Activated naive CD8-positive, alpha-beta T cell treated with anti-CD3 and anti-CD28 coated beads, Interleukin-2, amount 50 U/mL, for 16 hours (primary cell): ENCODE measurements at places on chromosomes 4 and X.

GRCh38 chr4:20323991-20324390 is 72.3 kb downstream of the SLIT2 start:
- no peak for DNase-seq

DNA sequence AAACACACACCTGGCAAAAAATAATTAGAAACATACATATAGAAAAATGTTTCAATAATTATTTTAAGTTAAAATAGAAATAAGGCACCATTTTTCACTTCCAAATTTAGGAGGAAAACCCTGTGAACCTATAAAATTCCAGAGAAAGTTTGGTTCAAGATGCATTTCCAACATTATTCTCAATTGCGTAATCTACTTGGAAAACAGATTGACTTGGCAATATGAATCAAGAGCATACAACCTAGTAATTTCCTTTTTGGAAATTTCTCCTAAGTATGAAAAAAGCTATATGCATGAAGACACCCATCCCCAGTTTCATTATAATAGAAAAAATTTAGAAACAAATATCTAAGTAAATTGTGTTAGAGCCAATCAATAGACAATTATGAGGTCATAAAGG is 242.9 kb downstream of the IQCM start:
- DNase-seq = no peak

GRCh38 chr4:101265816-101266172 is 81.5 kb downstream of the PPP3CA start:
- DNase-seq = no peak

- no peak for DNase-seq
Measured at GRCh38 chrX:110420771-110421499, 62.3 kb downstream of the RTL9 start.

GRCh38 chr4:87390551-87390890 is 467 bp downstream of the HSD17B11 start:
- no peak for DNase-seq

DNA sequence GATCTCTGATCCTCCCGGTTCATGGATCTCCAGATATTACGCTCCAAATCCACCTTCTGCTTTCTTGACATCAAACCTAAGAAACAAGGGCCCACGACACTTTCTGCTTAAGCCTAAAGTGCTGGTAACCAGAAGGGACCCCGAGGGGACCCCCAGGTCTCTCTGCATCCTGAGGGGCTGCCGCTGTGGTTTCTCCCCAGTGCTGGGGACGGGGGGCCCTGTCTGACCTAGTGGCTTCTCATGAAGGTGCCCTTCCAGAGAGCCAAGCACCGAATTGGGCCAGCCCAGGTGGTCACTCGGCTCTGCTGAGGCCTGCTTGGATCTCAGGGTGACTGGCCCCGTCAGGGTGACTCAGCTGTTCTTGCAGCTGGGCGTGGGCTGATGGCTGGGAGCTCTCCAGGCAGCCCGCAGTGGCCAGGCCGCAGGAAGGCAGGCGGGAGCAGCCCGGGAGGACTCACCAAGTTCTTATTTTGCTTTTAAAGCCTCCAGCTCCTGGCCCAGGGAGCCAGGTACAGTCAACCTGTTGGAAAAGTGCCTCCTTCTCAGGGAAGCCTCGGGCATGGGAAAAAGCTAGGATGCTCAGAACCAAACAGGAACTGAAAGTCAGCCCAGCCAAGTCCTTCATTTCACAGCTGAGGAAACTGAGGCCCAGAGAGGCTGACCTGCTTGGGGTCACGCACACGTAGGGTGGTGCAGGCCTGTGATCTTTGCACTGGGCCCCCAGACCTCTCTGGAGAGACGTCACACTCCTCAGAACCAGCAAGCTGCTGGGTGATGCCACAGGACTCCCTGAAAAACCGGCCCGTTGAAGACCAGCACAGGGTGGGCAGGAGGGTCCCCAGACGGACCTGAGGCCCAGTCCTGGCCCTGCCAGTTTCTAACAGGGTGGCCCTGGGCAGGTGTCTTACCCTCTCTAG is 16.7 kb downstream of the BLOC1S4 start:
- DNase-seq = no peak

- DNase-seq = no peak
Measured at GRCh38 chrX:12011075-12011474, 127.2 kb upstream of the FRMPD4 start.

GRCh38 chr4:122285285-122285684 is 93.5 kb upstream of the ADAD1 start:
- no peak for DNase-seq

DNA sequence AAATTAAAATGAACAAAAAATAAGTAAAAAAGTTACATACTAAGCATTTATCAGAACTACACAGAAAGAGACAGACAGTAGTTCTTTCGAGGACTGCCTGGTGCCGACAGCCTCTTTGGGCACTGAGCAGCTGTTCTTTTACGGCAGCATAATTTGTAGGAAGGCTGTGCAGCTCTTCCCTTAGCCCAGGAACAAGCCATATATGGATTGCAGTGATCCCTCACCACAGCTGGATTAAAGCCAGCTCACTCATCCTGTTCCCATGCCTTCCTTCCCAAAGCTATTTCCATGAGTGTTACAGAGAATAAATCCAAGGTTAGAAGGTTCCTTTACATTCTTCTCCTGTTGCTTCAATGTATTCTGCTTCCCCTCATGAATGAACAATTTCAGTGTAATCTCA is 71.7 kb downstream of the DDX60L start:
- no peak for DNase-seq

- DNase-seq = no peak
Measured at GRCh38 chr4:119834906-119835612, 206.5 kb upstream of the PDE5A start.

- no peak for DNase-seq
Measured at GRCh38 chr4:42607011-42607726, 49.7 kb downstream of the ATP8A1 start.

DNA sequence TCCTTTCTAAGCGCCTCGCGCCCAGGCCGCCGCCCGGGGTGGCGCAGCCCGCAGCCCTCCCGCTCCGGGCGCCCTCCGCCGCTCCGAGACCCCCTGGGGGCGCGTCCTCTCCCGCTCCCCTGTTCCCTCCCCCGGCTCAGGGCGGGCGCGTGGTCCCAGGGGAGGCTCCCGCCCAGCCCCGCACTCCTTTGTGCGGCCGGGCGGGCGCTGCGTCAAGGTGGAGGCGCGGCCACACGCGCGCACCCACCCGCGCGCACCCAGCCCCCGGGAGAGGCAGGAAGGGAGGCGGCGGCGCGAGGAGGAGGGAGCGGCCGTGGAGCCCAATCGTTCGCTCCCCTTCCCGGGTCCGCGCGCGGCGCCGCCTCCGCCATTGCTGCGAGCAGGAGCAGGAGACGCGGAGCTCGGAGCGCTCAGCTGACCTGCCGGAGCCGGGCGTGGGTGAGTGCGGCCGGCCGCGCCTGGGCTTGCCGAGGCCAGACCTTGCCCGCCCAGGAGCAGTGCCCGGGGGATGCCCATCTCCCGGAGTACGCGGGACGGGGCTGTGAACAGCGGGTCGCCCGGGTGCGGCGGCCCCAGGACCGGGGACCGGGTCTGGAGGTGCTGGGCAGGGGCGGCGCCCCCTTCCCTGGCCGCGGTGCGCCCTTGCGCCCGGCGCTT is at the start of gene NSG1:
Gene NSG1, plus strand, starts transcription at position 367 of the 657 bp plus-strand sequence. CDS start 528 bp downstream, outside the sequence.
- DNase-seq = no peak

DNA sequence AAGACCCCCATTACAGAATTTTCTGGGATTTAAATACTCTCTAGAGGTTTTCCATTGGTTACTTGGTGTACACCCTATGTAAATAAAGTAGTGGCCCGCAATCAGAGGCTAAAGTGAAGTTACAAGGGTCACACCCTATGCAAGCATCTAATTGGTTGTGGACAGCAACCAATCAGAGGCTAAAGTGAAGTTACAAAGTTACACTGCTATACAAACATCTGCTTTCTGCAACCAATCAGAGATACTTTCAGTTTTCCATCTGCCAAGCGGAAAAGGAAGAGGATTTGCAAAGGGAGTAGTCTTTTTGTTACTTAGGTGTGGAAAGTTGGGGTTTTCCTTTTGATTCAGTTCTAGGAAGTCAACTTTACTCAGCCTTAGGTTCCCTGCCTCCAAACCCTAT is 2.0 kb upstream of the ATRX start:
- no peak for DNase-seq

DNA sequence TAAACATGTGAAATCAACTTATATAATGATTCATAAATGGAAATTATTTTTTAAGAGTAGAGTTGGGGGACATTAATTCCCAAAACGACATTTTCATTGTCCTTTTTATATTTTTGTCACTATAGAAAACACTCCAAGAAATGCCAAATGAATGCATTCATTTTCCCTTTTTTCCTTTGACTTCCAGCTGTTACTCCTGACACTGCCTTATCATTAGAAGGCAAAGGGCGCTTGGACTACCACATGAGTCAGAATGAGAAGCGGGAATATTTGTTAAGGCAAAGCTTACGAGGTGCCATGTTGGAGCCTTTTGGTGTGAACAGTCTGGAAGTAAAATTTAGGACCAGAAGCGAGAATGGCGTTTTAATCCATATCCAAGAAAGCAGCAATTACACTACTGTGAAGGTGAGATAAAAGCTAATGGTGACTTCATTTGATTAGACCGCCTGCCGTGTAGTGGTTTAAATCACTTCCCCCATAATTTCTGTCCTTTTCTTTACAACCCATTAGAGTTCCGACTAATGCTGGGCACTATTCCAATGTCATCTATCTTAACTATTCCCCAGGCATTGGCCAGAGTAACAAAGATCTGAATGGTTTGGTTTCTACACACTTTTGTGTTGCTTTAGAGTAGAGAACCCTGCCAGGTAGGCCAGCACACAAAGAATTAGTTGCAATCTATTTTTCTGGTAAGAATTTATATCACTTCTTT is 166.7 kb downstream of the FAT4 start:
- DNase-seq = no peak

- DNase-seq = no peak
Measured at GRCh38 chr4:145497199-145498149, 15.8 kb downstream of the SMAD1 start.

DNA sequence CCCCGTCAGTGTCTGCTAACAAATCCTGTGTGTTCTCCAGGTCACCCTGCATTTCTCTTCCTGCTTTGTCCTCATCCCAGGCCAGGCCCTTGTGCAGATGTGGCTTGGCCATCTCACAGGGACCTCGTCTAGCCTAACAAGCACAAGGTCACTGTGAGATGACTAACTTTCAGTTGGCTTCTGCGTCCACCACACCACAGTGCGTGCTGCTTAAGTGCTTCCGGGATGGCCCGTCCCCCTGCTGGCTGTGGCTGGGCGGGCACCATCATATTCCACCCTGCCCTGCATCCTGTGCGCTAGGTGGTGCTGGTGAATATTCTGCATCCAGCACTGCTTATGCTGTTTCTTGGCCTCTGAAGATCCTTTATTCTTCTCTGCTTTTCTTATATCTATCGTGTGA is 33.8 kb downstream of the RBBP7 start:
- no peak for DNase-seq

- DNase-seq = no peak
Measured at GRCh38 chr4:125707397-125707796, 392.6 kb downstream of the FAT4 start.

DNA sequence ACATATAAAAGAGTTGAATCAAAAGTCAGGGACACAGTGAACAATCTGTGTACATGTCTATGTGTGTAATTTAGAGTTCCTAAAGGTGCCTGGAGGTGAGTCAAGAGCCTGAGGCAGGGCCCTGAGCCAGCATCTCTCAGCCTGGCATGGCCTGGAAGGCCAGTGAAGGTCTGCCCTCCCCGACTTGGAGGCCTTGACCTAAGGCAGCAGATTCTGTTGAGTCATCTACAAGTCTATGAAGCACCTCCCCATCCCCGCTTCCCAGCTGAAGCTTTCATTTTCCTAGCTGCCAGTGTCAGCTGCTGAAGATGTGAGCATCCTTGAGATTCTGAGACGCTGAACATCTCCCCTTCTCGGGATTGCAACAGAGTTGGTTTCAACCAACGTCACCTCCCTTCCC is 583.9 kb downstream of the BCOR start:
- no peak for DNase-seq

GRCh38 chr4:54093324-54094240 is 6.4 kb upstream of the GSX2 start:
- no peak for DNase-seq

GRCh38 chr4:36321176-36321575 is 39.8 kb downstream of the DTHD1 start:
- DNase-seq = no peak

- DNase-seq = no peak
Measured at GRCh38 chrX:113644426-113644825, 803.8 kb upstream of the AMOT start.

- DNase-seq = no peak
Measured at GRCh38 chr4:33941854-33942253, 2302.5 kb downstream of the ARAP2 start.

- DNase-seq = no peak
Measured at GRCh38 chr4:128980816-128981326, 112.5 kb downstream of the SCLT1 start.

DNA sequence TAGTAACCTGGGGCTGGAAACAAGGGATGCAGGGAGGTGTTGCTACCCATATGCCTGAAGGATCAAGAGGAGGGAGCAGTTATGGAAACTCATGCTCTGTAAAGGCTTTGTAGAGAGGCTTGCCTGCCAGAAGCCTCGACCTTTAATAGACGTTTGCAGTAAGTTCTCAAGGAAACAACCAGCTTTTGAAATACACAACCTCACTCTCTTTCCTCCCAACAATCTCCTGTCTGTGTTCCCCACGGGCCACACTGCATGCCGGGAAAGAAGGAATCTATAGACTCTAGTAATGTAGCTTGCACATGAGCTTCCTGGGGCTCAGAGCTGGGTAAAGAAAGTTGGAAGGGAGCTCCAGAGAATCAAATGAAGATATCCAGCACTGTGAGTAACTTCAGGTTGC is 101.6 kb upstream of the PACRGL start:
- no peak for DNase-seq

DNA sequence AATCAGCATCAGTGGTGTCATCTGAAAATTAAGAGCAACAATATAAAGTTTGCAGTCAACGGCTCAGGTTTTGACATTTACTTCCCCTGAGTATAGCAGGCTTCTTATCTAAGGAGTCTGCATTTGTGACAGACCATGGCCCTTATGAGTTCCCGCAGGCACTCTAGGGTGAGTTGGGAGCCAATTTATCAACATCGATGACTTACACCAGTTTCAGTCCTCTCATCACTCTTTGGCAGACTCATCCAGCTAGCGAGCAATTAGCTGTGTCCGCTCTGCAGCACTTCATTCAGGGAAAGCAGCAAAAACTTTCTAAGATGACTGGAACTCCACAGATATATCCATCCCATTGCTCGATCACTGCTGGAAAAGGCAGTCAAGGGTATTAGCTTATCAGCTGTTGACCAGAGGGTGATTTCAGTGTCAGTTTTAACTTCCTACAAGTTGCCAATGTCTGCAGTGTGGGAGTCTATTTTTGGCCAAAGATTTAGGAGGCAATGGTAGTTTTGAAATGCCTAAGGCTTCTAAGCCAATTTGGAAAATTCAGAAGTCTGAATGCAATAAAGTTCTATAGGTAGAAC is 625.1 kb upstream of the TENM3 start:
- no peak for DNase-seq

- no peak for DNase-seq
Measured at GRCh38 chr4:12270546-12270945, 841.9 kb upstream of the HS3ST1 start.

- no peak for DNase-seq
Measured at GRCh38 chr4:152408514-152409327, 127.2 kb downstream of the FBXW7 start.
